ENCODE measurements at places on chromosomes 1 and 21.
A peak's percentile ranks its signal among the peaks of the same experiment; 100 is the strongest.

GRCh38 chr21:43611598-43612369 lies 47.5 kb downstream of the HSF2BP start:
- no peak for DNase-seq

GRCh38 chr1:66167267-66167666 lies 366.7 kb upstream of the SGIP1 start:
- no peak for DNase-seq

DNA sequence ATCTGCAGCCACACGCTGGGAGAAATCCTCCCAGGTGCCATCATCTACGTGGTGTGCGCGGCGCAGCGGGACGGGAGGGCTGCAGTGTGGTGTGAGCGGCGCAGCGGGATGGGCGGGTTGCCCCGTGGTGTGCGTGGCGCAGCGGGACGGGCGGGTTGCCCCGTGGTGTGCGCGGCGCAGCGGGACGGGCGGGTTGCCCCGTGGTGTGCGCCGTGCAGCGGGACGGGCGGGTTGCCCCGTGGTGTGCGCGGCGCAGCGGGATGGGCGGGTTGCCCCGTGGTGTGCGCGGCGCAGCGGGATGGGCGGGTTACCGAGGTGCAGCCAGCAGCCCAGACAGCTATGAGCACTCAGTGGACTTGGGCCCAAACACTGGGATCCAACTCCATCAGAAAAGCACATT lies 4.7 kb downstream of the WRAP73 start:
- DNase-seq: no peak

DNA sequence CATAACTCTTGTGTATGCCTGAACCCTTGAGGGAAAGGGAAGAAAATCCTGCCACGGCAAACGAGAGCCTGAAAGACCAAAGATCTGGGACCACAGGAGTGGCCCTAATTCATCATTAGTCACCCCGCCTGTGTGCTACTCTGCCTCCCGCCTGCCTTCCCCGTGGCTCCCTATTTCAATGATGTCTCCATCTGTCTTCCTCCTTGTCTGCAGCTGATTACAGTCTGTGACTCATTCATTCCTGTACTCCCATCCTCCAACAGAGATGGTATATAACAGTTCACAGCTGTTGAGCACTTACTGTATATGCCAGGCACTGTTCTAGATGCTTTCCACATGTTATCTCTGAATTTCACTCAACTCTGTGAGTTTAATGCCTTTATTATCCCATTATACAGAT lies 96.6 kb downstream of the SEC16B start:
- no peak for DNase-seq

DNA sequence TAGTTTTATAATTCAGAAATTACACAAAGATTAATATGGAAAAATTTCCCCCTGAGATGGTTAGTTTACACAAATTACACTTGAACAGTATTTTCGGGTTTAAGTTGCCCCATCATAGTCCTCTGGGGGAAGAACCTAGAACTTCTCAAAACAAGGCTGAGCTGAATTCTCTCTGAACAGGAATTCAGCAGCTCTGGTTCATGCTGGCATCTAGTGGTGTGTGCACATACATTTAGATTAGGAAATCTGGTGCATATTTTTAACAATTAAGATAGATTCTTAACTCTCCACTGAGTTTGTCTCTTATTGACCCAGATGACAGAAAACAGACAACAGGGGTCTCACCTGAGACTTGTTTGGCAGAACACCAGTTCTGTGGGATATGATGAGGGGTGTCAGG lies 410.7 kb downstream of the DSCAM start:
- no peak for DNase-seq

DNA sequence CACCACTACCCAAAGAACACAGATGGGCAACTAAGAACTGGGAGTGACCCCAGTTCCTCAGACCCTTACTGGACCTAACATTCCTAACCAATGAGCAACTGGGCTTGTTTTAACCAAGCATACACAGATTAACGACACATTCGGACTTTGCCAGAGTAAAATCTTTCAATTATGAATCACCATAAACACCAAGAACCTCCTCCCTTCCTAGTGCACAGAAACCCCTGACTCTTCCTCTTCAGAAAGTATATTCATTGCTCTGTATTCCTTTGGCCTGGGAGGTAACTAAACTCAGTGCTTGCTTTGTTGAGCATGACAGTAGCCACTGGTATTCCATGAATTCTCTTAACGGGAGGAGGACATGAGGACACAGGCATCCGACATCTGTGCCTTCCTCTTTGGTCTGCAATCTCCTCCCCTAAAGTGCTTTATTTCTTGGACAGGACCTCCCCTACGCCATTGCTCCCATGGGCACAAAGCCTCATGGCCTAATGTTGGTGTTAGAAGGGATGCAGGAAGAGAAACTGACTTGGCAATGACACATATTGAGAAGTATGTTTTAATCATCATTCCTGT lies 42.7 kb downstream of the SEC16B start:
- no peak for DNase-seq

- DNase-seq: no peak
Observed at GRCh38 chr1:245488346-245489129, 333.8 kb downstream of the KIF26B start.

GRCh38 chr1:20521960-20522861 lies 14.3 kb upstream of the MUL1 start:
- peak; percentile 64 for DNase-seq

GRCh38 chr1:33763406-33763805 lies 100.5 kb upstream of the HMGB4 start:
- no peak for DNase-seq

DNA sequence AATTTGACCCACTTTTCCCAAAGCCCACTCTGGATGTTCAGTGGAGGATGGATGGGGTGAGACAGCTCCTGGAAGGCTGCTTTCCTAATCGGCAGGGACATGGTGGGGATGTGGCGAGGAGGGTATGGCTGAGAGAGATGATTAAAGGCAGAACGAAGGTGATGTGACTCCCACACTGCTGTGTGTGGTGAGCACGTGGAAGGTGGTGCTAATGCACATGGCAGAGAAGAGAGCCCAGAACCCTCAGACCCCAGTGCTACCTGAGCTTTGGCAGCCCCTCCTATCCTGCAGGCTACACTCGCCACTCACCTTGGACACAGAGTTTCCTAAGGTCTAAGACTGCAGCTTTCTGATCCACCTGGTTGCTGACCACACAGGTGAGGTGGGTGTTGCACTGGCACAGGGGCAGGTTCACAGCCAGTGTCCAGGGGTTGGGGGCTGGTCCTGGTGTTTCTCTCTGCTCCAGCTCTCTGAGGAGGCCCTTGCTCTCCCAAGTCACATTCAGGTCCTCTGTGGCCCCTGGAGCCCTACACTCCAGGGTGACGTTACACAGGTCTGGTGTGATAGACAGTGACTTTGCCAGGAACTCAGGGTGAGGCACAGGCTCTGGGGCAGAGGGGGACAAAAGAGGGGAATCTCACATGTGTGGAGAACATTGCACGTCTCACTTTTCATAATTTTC lies 151.4 kb upstream of the ETV3 start:
- no peak for DNase-seq

- no peak for DNase-seq
Observed at GRCh38 chr21:33021150-33021549, 4.6 kb upstream of the OLIG2 start.

Data from activated T-cell treated with anti-CD3 and anti-CD28 coated beads for 24 hours (primary cell).